ENCODE measurements at places on chromosomes 6 and 20. TPM values are rescaled to one million over a fixed set of nuclear protein-coding genes. Genes with fewer than 3 reads are reported as not detected.
A peak's percentile ranks its signal among the peaks of the same experiment; 100 is the strongest.

Gene MLN
- total RNA-seq: not detected

Gene FBXO5
- 1.8 TPM for total RNA-seq

Gene MAFB
- total RNA-seq: 1.3 TPM

Gene PLCB1
- 1.1 TPM for total RNA-seq

Gene PTPRT
- not detected for total RNA-seq

Gene SLC35D3
- total RNA-seq: under 0.01 TPM

- DNase-seq: no peak
Observed at GRCh38 chr6:102216232-102216631, 822.7 kb downstream of the GRIK2 start.

GRCh38 chr6:23040899-23041298 is 471.5 kb downstream of the HDGFL1 start:
- DNase-seq: no peak

DNA sequence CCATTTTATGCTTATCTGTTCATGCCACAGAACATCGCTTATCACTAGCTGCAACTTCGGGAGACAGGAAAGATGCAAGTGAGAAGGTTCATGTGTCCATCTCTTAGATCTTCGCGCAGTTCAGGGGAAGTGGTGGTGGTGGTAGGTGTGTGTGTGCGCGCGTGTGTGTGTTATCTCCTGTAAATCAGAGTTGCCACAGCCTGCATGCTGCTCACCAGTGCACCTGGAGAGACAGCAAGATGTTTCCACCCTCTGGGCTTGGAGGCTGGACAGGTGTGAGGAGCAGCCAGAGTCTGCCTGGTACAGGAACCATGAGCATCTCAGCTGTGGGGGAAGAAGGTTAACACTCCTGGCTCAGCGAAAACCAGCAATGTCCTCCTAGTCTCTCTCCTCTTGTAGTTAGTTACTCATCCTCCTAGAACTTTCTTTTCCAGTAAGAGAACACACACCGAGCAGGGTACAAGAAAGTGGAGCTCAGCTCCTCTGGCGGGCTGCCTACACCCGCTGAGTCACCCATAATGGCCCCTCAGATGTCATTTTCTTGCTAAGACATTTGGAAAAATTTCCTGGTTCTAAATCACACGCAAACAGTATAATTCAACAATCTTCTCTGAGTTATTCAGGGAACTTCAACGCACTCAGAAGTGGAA is 5.1 kb upstream of the TUBB1 start:
- no peak for DNase-seq

GRCh38 chr20:32153771-32154170 is 44.3 kb downstream of the TM9SF4 start:
- DNase-seq: no peak

DNA sequence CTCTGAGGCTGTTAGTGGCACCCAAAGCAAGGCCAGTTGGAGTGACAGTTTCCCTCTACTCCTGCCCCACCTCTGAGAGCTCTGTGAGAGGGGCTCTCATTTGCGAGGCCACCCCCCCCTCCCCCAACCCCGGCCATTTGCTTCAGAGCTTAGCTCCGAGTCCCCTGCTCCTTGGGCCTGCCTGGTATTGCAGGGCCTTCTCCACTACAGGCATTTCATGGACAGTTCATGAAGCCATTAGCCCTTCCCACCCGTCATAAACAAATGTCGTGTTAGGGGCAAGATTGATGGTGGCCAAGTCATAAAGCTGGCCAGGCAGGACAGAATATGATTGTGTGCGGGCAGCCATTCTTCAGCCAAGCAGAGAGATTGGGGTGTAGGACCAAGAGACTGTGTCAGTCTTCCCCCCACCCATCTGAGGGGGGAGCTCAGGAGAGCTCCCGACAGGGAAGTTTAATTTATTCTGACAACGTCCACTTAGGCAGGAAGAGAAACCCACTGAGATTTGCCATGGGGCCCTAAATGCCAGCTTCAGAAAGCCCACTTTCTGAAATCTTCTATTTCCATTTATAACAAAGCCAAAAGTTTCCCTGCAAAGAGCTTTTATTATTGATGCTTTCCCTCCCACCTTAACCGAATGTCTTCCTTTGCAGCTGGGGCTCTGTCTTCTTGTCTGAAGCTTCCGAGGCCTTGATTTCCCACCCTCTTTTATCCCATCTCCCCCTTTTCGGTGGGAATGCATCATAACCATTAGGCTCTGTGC is 7.2 kb downstream of the FOXC1 start:
- no peak for DNase-seq

- DNase-seq: peak; percentile 91
Observed at GRCh38 chr20:38764567-38765318, 16.5 kb downstream of the ACTR5 start.

DNA sequence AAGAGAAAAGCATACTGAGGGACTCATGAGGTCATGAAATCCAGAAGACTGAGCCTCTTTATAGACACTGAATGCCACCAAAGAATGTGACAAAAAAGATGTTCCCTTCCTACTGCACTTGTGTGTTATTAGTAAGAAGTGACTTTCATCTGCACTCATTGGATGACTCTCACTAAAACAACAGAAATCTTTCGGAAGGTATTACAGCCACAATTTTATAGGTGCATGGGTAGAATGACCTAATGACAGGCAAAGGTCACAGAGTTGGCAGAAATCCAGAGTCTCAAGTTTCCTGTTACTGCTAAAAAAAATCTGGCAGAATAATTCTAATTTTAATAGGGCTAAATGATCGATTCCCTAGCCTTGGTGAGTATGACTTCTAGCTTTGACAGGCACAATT is 13.3 kb downstream of the PKHD1 start:
- DNase-seq: no peak

GRCh38 chr6:16852671-16853070 is 91.4 kb upstream of the ATXN1 start:
- DNase-seq: no peak

DNA sequence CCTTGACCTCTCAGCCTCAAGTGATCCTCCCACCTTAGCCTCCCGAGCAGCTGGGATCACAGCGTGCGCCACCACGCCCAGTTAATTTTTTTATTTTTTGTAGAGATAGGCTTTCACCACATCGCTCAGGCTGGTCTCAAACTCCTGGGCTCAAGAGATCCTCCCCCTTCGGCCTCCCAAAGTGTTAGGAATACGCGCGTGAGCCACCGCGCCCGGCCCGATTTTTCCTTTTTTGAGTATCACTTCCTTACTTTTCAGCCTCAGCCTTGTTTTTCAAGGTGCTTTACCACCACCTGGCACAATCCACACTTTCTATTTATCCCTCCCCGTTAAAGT is 791 bp upstream of the STX11 start:
- DNase-seq: no peak

- no peak for DNase-seq
Observed at GRCh38 chr6:68633972-68634725, 933 bp upstream of the ADGRB3 start.

GRCh38 chr6:9103876-9104521 is 668.7 kb upstream of the SLC35B3 start:
- no peak for DNase-seq

DNA sequence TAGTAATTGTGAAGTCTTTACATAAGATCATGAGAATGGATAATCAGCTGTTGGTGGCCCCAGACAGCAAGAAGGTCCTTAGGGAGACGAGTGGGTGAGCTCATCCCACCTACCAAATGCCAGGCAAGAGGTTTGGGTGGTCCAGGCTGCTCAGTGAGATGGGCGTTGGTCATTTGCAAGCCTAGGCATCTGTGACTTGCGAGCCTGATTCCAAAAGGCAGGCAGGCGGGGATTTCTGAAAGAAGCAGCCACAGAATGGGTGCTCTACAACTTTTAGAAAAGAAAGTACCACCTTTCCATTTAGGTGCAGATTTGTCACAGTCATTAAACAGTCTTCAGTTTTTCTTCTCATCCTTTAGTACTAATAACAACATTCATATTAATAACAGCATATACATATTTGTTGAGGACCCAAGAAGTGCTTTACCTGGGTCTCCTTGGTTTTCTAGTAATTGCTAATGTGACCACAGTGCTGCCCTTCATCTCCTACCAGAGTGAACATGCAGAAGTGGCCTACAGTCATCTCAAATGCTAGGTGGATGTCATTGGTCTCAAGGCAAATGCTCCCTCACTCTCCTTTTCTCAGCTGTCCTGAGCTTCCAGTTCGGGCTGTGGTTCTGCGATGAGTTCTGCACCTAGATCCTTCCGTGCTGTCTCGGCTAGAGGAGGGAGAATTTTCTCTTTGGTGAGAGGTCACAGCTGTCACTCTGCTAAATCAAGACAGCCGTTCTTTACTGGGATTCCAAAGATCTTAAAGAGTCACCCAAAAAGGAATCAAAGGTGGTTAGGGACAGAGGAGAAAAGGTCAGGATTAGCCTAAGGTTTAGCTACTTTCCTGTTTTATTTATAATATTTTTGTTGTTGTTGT is 2.7 kb downstream of the WRNIP1 start:
- no peak for DNase-seq

- DNase-seq: peak; percentile 80
Observed at GRCh38 chr6:28940294-28940857, 16.6 kb upstream of the TRIM27 start.

- no peak for DNase-seq
Observed at GRCh38 chr6:28218312-28219248, 6.5 kb upstream of the ZSCAN9 start.

DNA sequence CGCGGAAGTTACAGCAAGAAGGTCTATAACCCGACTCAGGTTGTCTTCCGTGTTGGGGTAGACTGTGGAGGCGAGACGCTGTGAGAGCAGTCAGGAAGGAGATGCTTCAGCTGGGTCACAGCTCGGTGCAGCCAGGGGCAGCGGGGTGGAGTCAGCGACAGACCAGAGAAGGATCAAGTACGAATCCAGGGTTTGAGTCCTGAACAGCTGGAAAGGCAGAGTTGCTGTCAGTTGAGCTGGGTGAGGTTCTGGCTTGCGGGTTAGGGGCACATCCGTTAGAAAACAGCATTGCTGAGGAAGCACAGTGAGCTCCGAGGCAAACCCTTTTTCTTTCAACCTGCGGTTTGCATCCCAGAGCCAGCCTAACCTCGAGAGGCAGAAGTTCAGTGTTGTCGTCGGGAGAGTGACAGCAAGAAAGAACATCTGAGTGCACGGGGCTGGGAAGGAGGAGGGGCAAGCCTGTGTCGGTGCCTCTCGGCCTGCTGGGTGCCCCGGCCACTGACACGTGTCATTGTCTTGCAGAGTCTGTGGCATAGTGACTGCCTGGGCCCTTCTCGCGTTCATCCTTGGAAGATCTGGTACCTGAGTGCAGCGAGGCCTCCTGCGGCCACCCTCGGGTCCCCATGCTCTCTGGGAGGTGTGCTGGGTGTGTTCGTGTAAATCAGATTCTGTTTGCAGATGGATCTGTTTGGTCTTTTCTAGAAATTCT is 20.0 kb downstream of the PNLDC1 start:
- no peak for DNase-seq

GRCh38 chr20:56439771-56440291 is 27.8 kb downstream of the CASS4 start:
- no peak for DNase-seq

DNA sequence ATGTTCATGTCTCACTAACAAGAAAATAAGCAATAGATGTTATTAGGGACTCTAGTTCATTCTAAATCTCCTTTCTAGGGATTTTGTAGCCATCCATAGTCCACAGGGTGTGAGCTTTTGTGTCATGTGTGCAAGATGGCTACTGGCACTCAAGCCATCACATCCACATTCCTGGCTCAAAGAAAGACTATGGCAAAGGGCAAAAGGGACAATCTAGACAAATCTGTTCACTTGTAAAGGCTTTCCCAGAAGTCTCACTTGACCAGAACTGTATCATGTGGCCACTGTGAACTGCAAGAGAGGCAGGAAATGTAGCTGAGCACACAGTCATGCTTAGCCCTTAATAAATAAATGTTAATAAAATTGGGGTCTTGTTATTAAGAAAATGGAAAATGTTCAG is 212.6 kb upstream of the EXOC2 start:
- no peak for DNase-seq

DNA sequence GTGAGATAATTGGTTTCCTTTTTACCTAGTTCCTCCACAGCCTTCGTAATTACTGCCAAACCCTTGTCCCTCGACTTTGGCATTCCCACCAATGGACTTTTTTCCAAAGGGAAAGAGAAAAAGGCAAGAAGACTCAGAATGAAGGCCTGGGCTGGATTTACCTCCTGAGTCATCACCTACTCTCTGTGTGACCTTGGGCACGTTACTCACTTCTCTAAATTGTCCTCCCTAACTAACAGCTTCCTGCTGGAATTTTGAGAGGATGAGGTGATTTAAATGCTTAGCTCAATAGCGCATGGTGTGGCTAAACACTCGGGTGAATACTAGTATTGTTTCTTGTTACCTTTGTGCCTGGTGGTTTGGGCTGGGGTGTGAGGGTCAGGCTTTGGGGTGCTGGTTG is 146.6 kb downstream of the DHX35 start:
- DNase-seq: peak; percentile 40

DNA sequence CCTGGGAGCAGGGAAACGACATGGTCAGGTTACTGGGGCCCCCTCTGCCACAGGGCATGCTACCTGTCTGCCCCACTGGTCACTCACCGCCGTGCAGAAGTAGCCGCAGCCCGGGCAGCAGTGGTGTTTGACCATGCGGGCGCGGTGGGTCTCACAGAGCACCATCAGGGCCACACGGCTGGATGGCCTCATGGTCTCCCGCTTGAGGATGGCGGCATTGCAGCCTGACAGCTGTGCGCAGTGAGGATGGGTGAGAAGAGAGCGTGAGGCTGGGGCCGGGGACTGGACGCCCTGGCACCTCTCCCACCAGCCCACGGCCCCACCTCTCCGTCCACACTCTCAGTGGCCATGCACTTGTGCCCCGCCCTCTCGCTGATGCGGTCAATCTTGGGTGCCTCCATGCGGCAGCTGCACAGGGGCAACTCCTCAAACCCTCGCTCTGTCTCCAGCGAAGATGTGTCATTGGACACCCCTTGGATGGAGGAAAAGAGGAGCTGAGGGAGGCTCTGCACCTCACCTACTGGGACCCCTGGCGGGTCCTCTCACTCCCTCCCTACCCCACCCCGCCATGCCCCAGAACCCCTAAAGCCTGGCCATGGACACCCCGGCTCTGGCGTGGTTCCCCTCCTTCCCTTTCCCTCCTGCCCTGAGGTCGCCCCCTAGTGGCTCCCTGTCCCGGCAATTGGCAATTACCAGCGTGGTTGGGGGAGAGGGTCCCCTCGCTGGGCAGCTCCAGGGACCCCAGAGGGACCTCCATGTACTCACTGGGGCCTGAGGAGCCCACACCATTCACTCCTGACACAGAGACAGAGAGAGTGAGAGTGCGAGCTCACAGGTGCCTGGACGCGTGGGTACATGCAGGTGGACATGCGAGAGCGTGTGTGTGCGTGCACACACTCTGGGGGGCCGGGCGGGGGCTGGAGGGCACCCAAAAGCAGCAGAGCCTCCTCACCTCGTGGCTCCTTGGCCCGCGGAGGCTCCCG is 8.9 kb downstream of the EHMT2 start:
- DNase-seq: no peak

DNA sequence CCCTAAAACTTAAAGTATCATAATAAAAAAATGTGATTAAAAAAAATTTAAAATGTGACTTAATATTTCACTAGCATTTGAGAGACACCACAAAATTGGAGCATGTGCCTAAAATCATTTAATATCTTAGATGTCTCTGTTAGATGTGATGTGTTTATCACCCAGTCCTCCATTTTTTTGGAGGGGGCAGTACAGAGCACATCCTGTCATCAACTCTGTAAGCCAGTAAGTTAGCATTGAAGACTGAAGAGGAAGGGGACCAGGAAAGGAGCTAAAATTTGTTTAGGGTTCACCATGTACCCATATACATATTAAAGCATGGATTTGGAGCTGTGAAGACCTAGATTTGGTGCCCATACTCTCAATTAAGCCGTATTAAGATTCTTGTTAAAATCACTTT is 30.7 kb upstream of the ADIG start:
- no peak for DNase-seq

Data from bronchial epithelial cell (primary cell).